ENCODE measurements at places on chromosomes 3 and 15.

DNA sequence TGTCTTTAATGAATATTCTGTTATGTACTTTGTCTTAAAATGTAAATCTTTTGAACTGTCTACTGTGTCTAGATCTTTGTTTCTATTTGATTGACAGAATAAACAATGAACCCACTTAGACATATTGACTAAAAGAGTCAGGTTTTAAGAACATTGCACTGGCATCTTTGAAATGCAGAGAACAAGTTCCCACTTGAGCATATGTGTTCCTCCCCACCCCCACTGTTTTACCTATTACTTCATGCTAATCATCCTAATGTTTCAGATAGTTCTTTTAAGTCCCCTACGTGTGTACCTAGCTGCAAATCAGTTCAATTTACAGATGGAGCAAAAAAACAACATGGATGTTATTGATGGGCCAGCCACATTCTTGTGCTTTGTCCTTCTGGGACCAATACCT lies 11.7 kb upstream of the TCF12 start:
- DNase-seq, result no peak

DNA sequence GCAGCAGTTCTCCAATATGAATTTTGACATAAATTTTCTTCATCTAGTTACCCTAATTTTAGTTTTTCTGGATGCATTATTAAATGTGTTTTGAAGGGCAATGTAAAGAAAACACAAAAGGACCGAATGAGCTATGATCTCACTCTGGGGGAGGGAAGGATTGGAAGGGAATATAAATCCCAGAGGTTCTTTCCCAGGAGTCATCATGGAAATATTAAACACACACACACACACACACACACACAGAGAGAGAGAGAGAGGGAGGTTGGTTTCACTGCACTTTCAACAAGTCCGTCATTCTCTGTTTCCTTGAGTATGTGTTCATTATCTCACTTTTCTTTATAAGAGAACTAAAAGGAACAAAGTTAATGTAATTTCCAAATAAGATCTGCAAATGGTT lies 70.7 kb upstream of the DCBLD2 start:
- DNase-seq, result no peak

- DNase-seq, result no peak
Measured at GRCh38 chr3:128107834-128108233, 15.8 kb downstream of the RUVBL1 start.

- DNase-seq, result no peak
Measured at GRCh38 chr3:157336252-157337009, 100.2 kb upstream of the PTX3 start.

DNA sequence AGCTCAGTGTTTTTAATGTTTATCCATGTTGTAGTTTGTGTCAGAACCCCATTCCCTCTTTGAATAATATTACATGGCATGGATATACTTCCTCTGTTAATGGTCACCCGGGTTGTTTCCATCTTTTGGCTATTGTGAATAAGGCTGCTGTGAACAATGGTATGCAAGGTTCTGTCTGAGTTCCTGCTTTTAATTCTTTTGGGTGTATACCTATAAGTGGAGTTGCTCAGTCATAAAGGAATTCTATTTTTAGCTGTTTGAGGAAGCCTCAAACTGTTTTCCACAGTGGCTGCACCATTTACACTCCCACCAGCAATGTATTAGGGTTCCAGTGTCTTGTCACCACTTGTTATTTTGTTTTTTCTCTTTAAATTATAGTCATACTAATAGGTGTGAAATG lies 99.6 kb downstream of the SLC25A26 start:
- DNase-seq, result no peak

GRCh38 chr3:22569570-22569969 lies 633.6 kb upstream of the UBE2E2 start:
- no peak for DNase-seq

DNA sequence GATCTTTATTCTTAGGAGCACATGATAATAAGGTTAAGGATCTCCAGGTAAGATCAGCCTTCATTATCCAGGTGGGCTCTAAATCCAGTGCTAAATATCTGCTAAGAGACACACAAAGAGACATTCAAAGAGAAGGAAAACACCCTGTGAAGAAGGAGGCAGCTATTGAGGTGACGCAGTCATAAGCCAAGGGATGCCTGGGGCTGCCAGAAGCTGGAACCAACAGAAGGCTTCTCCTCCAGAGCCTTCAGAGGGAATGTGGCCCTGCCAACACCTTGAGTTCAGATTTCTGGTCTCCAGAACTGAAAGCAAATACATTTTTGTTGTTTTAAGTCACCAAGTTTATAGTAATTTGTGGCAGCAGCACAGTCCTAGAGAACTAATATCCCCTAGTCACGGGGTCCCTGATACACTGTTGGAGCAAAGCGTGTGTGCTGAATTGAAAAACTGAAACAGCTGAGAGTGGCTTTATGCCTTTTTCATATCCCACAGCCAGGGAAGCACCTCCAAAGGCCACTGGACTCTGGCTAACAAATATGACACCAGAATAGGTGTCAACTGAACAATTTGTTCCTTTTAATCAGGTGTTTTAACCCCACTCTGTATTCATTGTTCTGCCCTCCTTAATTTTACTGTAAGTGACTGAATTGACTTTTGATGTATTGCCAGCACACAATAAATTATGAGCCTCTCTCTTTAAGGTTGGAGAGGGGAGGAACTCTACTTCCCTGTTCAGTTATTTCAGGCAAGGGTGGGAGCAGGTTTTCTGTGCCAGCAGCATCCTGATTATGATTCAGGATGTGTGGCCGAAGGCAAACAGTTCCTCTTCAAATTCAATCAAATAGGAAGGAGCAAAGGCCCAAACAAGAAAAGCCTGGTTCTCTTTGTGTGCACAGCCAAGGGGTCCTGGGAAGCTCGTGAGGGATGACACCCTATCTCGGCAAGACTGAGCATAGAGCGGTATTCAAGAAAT lies 151.8 kb upstream of the HES1 start:
- no peak for DNase-seq

GRCh38 chr15:80898040-80898439 lies 91.6 kb downstream of the MESD start:
- no peak for DNase-seq

- DNase-seq, result no peak
Measured at GRCh38 chr3:15726043-15726442, 71.7 kb downstream of the ANKRD28 start.

- DNase-seq, result no peak
Measured at GRCh38 chr3:65033576-65033975, 345.8 kb upstream of the ADAMTS9 start.

DNA sequence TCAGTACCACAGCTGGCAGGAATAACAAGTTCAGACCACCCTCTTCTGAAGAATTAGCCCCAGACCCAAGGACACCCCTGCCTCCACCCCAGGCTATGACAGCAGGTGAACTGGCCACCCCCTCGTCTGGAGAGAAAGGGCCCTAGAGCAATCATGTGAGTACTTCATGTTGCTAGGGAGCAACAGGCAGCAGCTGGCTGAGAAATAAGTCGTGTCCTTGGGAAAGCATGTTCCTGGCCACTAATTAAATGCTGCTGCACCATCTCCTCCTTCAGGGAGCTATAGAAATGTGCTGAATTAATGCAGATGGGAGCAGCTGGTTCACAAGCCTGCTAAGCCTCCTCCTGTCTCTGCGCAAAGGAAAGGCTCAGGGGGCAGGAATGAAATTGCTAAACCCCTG lies 31.5 kb downstream of the MRPS11 start:
- no peak for DNase-seq

GRCh38 chr3:50586763-50587070 lies 17.4 kb downstream of the HEMK1 start:
- DNase-seq, result no peak

DNA sequence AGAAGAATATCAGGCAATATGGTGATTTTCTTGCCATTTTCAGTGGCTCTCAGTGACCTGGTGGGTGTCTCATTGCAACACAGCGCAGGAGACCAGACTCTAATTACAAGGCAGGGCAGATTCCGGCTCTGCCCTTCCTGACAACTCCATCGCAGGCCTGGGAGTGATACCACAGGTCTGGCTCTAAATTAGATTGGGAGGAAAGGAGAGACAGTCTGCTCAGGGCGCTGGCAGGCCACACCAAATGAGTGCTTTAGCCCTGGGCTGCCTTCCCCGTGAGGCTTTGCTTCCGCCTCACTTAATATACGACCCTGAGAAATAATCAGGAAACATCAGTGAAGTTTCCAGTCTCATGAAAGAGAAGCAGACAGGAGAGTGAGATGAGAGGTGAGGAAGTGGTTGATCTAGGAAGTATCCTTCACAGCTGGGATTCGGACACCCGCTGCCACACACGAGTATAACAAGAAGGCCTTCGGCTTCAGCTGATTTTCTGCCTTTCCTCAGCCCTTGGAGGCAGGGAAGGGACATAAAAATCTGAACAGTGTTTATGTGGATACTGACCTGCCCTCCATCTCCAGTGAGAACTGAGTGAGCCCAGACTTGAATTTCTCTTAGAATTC lies 73.7 kb upstream of the PROK2 start:
- peak; percentile 40 for DNase-seq

DNA sequence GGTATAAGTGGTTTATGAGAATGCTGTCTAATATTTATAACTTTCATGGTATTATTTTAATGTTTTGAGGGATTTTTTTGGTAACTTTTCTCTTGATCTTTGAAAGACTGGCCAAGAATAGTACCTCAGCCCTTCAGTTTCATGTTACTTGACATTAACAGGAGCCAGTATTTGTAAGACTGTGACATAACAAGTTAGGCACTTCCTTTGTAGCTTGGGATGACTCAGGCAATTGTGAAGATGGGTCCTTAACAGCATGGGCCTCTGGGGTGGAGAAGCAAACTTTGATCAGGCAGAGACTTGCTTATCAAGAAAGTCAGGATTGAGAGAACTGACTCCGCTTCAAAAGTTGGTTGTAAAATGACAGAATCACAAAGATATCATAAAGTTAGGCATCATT lies 9.5 kb downstream of the LRRC49 start:
- no peak for DNase-seq

DNA sequence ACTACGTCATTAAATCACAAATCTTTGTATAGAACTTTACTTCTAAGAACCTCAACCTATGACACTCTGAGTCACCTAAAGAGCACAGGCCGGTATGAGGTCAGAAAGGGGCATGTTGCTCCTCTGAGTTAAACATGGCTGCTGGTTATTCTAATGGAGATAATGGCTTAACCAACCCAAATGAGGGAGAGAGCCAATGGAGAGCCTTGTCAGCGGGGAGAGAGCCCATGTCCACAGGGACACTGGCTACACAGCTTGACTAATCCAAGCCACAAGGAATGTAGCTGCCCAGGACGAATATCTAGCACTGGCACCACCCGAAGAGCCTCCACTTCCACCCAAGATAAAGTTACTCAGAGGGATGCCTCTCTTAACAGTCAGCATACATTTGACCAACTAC lies 77.0 kb upstream of the STAC start:
- no peak for DNase-seq

- peak; percentile 73 for DNase-seq
Measured at GRCh38 chr15:88476635-88477060, 9.1 kb downstream of the MRPS11 start.

- peak; percentile 43 for DNase-seq
Measured at GRCh38 chr15:39624806-39625205, 43.9 kb downstream of the THBS1 start.

DNA sequence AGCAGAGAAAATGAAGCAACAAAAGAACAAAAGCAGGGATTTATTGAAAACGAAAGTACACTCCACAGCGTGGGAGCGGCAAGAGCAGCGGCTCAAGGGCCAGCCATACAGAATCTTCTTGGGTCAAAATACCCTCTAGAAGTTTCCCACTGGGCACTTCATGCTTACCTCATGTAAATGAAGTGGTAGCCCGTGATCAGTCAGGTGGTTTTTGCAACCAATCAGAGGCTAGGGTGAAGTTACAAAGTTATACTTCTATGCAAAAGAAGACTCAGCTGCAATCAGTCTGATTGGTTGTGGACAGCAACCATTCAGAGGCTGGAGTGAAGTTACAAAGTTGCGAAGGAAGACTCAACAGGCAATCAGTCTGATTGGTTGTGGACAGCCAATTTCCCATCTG lies 37.8 kb upstream of the TRH start:
- peak; percentile 67 for DNase-seq

DNA sequence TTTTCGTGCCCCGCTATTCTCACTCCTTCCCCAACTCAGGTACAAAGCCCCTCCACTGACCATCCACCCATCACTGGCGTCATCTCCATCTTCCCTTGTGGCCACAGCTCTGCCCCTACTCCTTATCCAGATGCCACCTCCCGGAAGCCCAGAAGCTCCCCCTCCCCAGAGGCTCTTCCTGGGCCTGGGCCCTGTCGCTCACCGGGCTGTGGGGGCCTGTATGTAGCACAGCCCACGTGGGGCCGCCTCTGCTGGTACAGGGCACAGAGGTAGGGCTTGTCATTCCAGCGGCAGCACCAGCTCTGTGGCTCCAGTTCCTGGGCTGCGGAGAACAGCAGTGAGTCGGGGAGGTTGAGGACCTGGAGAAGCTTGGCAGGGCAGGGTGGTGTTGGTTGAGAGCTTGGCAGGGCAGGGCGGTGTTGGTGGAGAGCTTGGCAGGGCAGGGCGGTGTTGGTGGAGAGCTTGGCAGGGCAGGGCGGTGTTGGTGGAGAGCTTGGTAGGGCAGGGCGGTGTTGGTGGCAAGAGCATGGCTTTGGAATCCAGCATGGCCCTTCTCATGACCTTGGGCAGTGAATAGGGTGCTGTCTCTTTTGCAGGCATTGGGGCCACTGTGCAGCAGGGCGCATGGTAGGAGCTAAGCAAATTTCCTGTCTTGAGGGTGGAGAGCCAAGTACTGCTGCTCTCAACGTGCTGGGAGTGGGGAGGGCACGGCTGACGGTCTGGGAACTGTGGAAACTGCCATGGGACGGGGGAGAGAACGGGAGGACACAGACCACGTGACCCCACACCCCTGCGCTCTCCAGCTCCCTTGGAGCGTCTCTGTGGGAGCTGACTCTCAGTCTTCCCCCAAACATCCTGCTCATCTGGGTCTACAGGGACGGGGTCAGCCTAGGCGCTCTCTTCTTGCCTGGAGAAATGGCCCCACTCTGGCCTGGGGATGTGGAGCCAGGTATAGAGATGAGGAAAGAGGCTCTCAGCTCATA lies 43.4 kb downstream of the MUC20 start:
- DNase-seq, result no peak

DNA sequence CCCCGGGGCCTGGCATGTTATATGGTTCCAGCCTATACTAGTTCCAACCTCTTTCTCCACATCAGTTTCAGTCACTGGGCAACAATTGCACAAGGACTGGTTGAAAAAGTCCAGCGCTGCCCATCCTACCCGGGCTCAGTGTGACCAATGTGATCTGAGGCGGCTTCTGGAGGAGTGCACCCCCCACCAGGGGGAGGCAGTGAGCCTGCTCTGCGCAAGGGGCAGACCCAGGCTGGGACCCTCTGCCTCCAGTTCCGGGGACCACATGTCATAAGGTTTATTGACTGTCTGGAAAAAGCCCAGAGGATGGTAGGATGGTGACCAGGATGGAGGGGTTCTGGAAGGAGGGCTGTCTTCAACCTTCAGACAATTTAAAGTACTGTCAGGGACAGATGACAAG lies 25.6 kb upstream of the NR2E3 start:
- no peak for DNase-seq

DNA sequence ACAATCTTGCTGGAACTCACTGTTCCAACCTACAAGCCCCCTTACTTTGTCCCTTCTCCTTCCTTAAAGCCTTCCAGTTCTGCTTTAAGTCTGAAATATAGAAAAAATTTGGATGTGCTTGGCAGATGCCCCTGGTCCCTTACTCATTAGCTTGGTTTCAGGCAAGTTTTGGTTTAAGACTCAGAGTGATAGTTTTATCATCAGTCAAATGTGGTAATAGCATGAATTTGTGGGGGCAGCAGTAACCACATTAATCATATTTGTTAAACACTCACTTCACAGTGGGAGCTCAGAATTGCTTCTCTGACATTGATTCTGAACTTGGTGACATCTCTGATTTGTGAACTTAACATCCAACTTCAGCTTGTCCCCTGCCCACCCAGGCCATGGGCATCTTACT lies 58.3 kb upstream of the ALDH1A3 start:
- DNase-seq, result no peak
